ENCODE measurements at places on chromosomes 16 and 17.

GRCh38 chr16:89166696-89167424 lies 4.7 kb upstream of the CDH15 start:
- DNase-seq: no peak

DNA sequence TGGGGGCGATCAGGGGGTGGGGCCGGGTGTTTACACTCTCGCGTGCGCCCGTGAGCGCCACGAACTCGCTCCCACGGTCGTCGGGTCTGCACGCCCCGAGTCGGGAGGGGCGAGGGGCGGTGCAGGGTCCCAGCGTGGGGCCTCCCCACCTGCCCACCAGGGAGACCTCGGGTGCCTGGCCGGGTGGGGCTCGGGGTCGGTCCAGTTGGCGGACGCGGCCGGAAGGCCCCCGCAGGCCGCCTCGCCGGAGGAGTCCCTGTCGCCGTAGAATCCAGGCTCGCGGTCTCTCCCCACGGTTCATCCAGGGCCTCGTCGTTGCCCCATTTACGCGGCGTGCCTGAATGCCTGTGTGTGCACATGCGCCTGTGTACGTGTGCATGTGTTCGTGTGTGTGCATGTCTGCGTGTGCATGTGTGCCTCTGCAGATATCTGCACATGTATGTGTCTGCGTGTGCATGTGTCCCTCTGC lies 510 bp upstream of the RAB40B start:
- DNase-seq: no peak

DNA sequence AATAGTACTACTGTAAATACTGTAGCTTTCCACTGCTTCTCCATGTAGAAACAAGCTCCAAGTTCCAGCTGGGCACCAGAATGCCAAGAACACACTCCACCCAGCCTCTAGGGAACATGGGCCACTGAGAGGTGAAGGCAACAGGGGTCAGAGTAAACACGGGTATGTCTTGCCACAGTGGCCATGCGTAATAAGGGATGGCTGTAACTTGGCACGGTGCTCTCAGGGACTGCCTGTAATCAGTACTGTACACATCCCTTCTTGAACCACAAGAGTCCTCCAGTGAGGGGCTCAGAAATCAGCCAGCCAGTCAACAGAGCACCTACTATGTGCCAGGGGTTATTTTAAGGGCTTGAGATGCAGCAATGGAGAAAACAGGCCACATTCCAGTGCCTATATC lies 10.8 kb downstream of the LRRC59 start:
- no peak for DNase-seq

DNA sequence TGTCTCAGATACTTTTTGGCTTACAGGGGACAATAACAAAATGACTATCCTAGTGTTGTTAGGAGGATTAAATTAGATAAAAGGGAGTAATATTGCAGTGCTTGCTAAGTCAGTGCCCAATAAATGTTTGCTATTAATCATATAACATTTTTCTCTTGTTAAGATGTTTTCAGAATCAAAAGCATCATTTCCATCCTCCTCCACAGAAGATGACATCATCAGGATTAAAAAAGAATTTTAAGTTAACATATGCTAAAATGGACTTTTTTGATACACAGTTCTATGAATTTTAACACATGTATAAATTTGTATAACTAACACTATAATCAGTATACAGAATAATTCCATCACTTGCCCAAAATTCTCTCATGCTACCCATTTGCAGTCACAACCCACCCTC lies 492.6 kb downstream of the GRIN2A start:
- no peak for DNase-seq

DNA sequence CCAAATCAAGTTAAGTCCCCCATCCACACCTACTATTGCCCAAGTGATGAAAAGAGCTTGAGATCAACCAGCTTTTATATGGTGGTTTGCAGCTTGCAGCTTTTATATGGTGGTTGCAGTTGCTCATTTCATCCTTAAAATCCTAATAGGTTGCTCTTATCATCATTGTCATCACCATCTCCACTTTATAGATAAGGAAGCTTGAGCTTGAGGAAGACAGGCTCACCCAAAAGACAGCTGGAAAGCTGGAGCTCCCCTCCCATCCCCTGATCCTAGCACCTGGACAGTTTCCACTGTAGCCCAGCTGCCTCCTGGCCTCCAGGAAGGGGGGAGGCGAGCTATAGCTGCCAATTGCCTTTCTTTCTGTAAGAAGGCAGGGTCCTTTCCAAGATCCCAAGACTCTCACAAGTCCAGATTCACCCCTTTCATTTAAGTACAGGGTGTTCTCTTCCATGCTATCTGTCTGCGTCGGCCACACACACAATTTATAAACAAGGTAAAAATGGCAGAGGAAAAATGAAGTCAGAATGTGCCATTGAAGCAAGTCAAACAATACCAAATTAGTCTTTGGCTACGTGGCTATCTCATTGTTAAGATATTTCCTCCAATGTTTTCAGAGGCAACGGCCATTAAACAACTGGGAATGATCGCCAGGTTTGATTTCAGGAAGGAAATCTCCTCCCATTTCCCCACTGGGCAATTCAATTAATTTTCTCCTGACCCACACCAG lies 63.3 kb downstream of the PECAM1 start:
- DNase-seq: no peak

- no peak for DNase-seq
Observed at GRCh38 chr16:20727181-20727580, 14.4 kb downstream of the THUMPD1 start.

GRCh38 chr17:51079049-51079448 lies 41.6 kb downstream of the SPAG9 start:
- no peak for DNase-seq

GRCh38 chr17:71402661-71403141 lies 718.1 kb upstream of the SOX9 start:
- no peak for DNase-seq

GRCh38 chr16:69077251-69077650 lies 28.2 kb upstream of the HAS3 start:
- DNase-seq: no peak

GRCh38 chr17:4433515-4434031 lies at the start of gene SPNS3:
Gene SPNS3, plus strand, starts transcription at chr17:4433940. Its CDS starts 28 bp downstream, at chr17:4433968.
- DNase-seq: no peak

DNA sequence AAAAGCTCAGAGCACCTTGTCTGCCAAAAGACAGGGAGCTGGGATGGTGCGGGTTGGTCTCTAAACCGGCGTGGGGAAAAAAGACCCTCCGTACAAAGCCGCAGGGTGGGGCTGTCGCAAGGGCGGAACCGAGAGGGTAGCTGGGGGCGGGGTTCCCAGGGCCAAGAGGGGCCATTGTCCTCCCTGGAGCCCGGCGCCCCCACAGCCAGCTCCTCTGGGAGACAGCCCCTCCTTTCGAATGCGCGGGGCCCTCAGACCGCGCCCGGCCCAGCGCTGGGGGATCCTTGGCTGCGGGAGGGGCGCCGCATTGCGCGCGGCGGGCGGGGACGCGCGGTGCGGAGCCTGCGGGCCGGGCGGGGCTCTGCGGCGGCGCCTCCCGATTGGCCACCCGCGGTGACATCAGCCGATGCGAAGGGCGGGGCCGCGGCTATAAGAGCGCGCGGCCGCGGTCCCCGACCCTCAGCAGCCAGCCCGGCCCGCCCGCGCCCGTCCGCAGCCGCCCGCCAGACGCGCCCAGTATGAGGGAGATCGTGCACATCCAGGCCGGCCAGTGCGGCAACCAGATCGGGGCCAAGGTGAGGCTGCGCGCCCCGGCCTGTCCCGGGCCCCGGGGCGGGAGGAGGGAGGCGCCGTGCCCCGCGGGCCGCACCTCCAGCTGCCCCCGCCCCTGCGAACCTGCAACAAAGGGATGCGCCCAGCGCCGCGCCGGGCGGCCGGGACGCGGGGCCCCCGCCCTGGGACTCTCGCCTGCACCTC lies at the start of gene TUBB3:
Gene TUBB3 (plus strand): TSS at position 459 of the 756 bp plus-strand sequence. CDS start 60 bp downstream, at position 519.
- DNase-seq: no peak

DNA sequence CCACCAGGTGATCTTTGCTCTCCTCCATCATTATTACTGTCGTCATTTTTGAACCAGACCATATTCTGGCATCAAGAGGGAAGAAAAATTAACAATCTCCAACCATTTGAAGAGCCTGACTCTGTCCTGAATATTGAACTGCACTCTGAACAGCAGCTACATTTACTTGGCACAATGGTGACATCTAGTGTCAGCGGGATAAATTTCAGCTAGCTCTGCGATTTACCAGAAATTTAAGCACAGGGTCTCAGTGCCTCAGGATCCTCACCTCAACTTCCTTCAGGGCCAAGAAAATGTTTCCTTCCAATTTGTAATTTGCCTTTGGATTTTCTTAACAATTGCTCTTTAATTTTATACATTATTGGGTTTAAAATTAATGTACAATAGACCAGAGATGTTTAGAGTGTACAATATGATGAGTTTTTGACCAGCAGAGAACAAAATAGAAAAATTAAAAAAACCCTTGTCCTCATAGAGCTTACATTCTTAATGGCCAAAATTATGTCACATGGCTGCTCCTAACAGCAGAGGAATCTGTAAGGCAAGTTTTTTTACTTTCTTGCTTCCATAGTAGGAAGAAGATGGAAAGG lies 10.7 kb upstream of the ZNF19 start:
- peak; percentile 6 for DNase-seq

GRCh38 chr16:57166451-57166850 lies 19.4 kb downstream of the PSME3IP1 start:
- no peak for DNase-seq

Data from effector CD8-positive, alpha-beta T cell (primary cell).